ENCODE measurements at places on chromosomes 16 and 17.

GRCh38 chr17:40419559-40420331 lies 2.0 kb upstream of the TOP2A start:
- H3K4me3 ChIP-seq, result no peak overlapping the region
- H3K27me3 ChIP-seq, result no peaks in the 10 kb centered on the region
- peaks cover 19% of the 10 kb centered on the region for H3K4me1 ChIP-seq
- no peak overlapping the region for H3K27ac ChIP-seq
- H3K36me3 ChIP-seq, result no peaks in the 10 kb centered on the region
- no peak for DNase-seq

DNA sequence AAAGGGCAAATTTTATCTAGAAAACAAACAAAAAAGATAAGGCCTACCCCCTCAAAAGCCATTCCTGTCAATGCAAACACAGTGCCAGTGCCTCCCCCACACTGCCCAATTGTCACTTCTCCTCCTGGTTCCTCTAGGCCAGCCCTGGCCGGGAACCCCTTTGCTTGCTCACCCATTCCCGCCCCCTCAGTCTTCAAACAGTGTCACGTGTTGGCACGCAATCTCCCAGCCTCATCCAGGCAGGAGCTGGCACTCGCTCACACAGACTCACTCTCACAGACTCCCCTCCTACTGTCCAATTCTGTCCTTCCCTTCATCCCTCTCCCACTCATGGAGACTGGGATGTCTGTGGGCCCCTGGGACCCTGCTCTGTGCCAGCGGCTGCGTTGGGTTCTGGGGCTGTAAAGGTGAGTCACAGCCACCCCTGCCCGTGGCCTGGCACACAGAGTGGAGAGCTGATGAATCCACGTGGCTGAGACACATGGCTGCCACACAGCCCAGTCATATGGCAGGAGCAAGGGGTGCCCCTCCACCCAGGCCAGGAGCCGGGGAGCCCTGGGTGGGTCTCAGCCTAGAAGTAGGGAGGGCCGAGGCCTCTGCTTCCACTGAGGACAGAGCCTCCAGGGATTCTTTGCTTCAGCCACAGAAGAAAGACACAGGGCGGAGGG lies 54.8 kb downstream of the VAC14 start:
- peaks cover 2% of the 10 kb centered on the region for H3K36me3 ChIP-seq
- peaks cover 43% of the 10 kb centered on the region for H3K4me1 ChIP-seq
- DNase-seq, result no peak
- no peak overlapping the region for H3K4me3 ChIP-seq
- H3K27me3 ChIP-seq, result no peaks in the 10 kb centered on the region

GRCh38 chr17:4772235-4772613 lies 538 bp downstream of the TM4SF5 start:
- no peak overlapping the region for H3K4me3 ChIP-seq
- H3K4me1 ChIP-seq, result no peaks in the 10 kb centered on the region
- no peaks in the 10 kb centered on the region for H3K27me3 ChIP-seq
- DNase-seq, result no peak

DNA sequence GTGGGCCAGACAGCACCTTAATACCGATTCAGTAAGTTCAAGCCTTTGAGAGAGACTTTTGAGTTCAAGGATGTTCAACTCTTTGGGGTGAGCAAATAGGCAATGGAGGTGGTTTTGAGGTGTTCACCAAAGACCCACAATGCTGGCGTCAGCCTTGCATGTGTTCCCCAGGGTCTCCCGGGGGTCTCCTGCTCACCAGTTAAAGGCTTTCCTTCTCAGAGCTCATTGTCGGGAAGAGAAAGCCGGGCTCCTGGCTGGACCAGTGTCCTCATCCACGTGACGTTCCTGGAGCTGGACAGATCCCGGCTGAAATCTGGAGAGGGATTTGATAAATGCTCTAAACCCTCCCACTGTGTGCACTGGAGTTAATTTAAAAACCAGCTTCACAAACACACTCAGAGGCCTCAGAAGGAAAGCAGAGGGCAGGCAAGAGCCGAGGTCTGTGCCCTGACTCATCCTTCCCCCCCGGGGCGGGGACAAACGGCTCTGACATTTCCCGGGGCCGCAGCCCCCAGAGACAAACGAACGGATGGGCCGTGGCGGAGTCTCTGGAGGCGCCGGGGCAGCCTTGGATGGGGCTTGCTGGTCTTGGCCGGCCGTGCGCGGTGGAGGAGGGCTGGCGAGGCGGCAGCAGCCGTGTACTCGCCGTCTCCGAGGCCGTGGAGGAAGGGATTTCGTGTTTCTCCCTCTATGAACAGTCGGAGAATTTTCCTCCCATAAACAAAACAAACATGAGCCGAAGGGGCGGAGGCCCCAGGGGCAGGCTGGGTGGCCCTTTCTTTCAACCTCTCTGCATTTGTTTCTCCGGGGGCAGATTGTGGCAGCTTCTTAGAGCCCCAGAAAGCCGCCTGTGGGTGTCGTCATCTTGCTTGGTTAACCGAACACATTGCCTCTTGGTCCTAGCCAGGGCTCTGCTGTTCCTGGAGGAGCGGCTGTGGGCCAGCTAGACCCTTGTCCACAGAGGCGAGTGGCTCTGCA lies 94.2 kb downstream of the NTN1 start:
- peaks cover 21% of the 10 kb centered on the region for H3K4me1 ChIP-seq
- H3K4me3 ChIP-seq, result peak overlapping the region; percentile 66
- H3K27me3 ChIP-seq, result no peaks in the 10 kb centered on the region

DNA sequence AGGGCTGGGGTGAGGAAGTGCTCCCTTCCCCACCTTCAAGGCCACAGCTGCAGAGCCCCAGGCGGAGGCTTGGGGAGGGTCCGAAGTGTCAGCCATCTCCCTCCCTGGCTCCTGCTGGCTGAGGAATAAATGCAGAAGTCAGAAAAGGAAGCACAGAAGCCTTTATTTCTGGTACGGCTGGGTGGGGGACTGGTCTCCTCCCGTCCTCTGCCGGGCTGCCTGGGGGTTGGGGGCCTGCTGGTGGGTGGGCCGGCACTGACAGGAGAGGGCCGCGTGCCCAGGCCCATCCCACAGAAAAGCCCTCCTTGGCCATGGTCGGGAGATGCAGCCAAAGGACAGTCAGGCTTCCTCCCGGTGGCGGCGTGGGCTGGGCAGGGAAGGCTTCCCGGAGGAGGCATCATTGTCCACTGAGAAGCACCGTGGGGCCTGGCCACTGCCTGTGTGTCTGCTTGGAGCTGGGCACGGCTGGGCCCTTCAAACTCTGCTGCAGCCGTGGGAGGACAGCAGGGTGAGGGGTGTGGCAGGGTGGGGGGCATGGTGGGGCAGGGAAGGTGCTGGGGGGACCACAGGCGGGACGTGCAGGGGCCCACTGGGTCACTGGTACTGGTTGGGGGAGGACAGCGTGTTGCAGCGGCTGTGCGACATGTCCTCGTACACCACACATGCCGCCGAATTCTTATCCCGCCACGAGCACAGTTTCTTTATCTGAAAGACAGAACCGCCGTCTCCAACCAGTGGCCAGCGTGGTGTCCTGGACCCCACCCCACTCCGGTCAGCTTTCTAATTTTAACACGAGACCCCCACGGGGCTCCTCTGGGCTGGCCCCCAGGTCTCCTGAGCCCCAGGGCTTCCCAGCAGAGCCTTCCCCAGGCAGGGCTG lies 2.4 kb downstream of the CD7 start:
- no peak overlapping the region for H3K27ac ChIP-seq
- H3K27me3 ChIP-seq, result no peaks in the 10 kb centered on the region
- H3K36me3 ChIP-seq, result no peaks in the 10 kb centered on the region
- no peak overlapping the region for H3K4me3 ChIP-seq

DNA sequence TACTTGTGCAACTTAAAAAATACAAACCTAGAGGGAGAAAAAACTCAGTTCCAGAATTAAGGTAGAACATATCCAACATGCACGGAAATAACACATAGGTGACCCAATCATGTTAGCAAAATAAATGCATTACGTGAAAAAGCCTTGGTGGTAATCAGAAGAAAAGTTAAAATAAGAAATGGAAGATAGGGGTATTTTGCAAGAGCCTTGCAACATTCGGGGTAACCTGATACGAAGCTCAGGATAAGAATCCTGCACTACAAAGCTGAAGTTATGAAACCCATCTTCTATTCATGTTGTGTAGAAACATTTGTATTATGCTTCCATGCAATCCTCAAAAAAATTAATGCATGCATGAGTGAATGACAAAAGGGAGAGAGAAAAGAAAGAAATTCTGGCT lies 33.1 kb downstream of the CHCT1 start:
- no peaks in the 10 kb centered on the region for H3K27me3 ChIP-seq
- no peak overlapping the region for H3K4me3 ChIP-seq
- no peak for DNase-seq
- no peaks in the 10 kb centered on the region for H3K4me1 ChIP-seq
- H3K27ac ChIP-seq, result no peak overlapping the region

DNA sequence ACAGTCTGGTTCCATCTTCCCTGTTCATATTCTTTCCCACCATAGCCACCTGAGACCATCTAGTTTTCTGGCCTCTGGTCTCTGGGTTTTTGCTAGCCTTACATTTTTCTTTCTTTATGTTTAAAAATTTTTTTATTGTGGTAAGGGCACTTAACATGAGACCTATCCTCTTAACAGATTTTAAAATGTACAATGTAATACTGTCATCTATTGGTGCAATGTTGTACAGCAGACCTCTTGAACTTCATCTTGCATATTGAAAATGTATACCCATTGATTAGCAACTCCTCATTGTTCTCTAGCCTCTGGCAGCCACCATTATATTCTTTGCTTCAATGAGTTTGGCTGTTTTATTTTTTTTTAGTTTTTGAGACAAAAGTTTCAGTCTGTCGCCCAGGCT lies 39.2 kb downstream of the ITGAM start:
- H3K4me3 ChIP-seq, result no peak overlapping the region
- peak; percentile 71 for DNase-seq
- no peaks in the 10 kb centered on the region for H3K27me3 ChIP-seq

DNA sequence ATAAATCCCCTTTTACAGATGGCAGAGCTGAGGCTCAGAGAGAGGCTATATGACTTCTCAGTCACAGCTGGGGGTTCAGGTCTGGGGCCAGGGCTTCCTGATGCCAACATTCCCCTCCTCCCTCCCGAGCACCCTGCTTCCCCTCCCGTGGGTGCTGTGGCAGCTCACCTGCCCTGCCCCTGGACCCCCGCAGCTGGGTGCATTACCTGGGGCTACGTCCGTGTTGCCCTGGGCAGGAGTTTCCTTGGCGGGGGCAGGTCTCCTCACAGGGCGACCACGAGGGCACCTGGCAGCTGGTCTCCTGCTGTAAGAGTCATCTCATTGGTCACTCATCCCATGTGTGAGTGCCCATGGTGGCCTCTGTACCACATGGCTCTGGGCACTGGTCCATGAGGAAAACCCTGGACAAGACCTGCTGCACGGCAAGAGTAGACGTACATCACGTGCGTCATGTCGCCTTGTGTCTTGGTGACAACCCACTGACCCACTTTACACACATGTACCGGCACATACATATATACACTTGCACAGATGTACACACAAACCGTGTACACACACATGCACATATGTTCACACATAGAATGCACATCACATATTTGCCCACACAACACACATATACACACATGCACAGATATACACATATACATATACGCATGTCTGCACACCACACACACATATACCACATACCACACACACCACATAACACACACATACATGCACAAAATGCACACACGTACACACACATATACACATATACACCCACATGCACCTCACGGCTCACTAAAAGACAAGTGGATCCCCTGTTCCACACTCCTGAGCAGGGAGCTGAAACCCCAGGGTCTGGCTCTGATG lies 134.0 kb downstream of the FOXL1 start:
- no peak overlapping the region for H3K27ac ChIP-seq
- H3K27me3 ChIP-seq, result no peaks in the 10 kb centered on the region
- no peak overlapping the region for H3K4me3 ChIP-seq
- DNase-seq, result no peak
- no peaks in the 10 kb centered on the region for H3K36me3 ChIP-seq

DNA sequence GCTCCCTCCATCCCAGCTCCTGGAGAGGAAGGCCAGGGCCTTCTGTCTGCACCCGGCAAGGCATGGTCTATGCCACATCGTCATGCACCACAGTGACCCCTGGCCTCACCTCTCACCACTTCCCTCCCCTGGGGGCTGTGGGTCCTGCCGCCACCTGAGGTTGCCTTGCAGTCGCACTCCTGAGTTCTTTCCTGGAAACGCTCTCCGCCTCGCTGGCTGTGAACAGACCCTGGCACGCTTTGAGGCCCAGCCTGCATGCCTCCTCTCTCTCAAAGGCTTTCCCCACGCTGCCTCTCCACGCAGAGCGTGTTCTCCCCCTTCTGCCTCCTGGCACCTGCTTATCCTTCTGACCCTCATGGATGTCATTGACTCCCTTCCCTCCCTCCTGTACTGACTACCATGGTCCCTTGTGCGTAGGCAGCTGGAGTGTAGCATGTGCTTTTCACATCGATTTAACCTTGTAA lies 45.4 kb downstream of the SEC14L1 start:
- peaks cover 77% of the 10 kb centered on the region for H3K4me1 ChIP-seq
- H3K27me3 ChIP-seq, result no peaks in the 10 kb centered on the region
- peak; percentile 40 for DNase-seq
- no peak overlapping the region for H3K4me3 ChIP-seq
- H3K27ac ChIP-seq, result no peak overlapping the region

DNA sequence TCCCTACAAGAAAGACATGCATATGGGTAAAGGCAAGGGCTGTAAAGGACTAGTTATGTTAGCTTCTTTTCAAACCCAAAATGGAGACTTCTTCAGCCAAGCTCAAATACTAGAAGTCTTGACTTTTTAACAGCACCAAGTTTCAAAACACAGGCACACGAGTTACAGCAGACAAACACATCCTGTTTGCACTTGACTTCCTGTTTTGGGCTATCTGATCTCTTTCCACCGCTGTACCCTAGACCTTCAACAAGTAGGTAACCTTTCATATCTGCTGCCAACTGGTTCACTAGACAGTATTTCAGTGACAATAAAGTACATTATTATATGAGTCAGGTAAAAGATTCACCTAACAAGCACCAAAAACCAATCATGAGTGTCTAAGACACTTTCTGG lies 12.3 kb downstream of the RFFL start:
- peaks cover 37% of the 10 kb centered on the region for H3K4me1 ChIP-seq
- H3K36me3 ChIP-seq, result no peaks in the 10 kb centered on the region
- H3K4me3 ChIP-seq, result no peak overlapping the region
- H3K27me3 ChIP-seq, result no peaks in the 10 kb centered on the region
- DNase-seq, result peak; percentile 64
- H3K27ac ChIP-seq, result peak overlapping the region; percentile 70

- H3K36me3 ChIP-seq, result peaks cover 5% of the 10 kb centered on the region
- H3K27me3 ChIP-seq, result no peaks in the 10 kb centered on the region
- no peak for DNase-seq
Observed at GRCh38 chr17:76752006-76752405, 14.1 kb downstream of the MFSD11 start.

Data from common myeloid progenitor, CD34-positive (primary cell).